Endothelial cell of umbilical vein (primary cell): ENCODE measurements at places on chromosomes 4 and X. TPM values are rescaled to one million over a fixed set of nuclear protein-coding genes. Genes with fewer than 3 reads are reported as not detected.

DRP2 gene
- total RNA-seq = 0.31 and 0.78 TPM in 2 replicates

GRCh38 chrX:134544135-134544512 is 84.2 kb downstream of the HPRT1 start:
- no peak for DNase-seq

DNA sequence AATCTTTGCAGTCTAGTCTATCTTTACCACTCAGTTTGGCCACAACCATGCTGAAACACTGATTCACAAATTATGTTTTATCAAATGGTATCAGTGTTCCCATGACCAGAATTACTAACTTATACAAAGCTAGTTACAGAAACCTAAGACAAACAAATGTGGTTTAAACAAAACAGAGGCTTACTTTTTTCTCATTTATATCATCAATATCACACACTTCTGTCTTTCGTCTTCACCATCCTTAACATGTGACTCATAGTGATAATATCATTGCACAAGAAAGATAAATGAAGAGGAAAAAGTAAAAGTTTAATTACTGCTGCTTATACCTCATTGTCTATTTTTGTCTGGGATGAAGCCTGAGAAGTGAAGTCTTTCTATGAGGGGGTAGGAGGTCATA is 406.6 kb downstream of the PCDH10 start:
- no peak for DNase-seq

GRCh38 chrX:867966-868647 is 237.5 kb downstream of the SHOX start:
- no peak for DNase-seq

DNA sequence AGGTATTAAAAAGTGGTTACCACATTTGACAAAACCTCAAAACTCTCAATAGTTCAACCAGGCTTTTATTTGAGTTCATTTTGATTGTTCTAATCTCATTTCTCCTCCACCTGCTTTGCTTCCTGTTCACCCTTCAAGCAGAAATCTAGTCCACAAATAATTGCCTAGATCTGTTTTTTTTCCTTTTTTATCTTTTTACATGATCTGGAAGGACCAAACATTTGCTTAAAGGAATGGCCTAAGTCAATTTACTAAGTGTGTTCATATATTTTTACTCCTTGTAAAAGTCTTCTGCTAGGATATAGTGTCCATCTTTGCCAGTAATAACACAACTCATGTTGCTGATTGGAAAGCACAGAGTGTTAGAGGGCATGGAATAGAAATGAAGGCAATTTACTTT is 26.2 kb upstream of the VEGFD start:
- no peak for DNase-seq

DNA sequence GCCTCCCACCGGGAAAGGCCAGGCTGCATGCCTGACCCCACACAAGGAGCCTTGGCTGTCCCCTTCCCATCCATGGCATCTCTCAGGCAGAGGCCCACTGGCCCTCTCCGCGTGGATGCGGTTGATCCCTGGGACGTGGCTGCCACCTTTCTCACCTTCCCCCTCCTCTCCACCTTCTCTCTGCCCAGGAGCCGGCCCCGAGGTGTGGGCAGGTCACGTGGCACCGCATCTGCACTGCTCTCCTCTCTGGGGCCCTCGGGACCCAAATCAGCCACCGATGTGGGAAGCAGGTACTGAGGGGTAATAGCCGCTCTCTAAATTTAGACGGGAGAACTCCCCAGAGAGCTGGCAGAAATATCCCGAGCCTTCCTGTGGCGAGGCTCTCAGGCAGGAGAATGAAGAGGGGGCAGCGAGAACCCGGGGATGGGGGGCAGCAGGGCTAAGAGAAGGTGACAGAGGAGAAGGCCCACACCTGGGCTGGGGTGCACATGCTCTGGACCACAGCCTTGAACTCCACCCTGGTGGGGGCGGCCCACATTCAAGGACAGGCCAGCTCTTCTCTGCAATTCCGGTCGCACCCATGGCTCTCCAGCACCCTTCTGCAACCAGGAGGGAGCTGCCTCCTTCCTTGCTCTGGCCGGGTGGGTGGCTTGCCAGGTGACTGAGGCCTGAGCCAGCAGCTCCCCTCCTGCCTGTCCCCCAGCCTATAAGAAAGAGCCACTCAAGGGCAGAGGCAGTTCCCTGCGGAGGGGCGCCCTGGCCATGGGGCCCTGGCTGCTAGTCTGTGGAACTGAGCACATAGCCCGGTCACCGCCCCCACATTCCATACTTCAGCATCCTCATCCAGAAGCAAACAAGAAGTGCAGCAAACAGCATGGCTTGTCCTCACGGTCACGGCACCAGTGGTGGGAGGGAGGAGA is 9.6 kb upstream of the DUSP9 start:
- no peak for DNase-seq

- DNase-seq = no peak
These were observed 13.0 kb upstream of the FGF5 start for GRCh38 chr4:80253510-80253909.
